ENCODE measurements at places on chromosomes 12 and 14.

GRCh38 chr14:78127961-78128360 lies 42.2 kb upstream of the NRXN3 start:
- DNase-seq: no peak

DNA sequence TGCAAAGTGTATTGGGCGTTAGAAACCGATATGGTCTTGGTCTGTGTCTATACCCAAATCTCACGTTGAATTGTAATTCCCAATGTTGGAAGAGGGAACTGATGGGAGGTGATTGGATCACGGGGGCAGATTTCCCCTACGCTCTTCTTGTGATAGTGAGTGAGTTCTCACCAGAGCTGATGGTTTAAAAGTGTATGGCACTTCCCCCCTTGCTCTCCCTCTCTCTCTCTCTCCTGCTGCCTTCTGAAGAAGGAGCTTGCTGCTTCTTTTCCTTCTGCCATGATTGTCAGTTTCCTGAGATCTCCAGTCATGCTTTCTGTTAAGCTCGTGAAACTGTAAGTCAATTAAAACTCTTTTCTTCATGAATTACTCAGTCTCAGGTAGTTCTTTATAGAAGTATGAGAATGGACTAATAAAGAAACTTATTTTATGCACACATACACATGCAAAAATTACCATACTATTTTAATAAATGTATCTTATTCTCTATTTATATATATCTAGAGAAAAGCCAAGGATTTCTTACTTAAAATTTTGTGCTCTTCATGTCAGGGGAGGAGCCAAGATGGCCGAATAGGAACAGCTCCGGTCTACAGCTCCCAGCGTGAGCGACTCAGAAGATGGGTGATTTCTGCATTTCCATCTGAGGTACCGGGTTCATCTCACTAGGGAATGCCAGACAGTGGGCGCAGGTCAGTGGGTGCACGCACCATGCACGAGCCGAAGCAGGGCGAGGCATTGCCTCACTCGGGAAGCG lies 1891.0 kb upstream of the FLRT2 start:
- DNase-seq: no peak

- no peak for DNase-seq
Observed at GRCh38 chr12:32756476-32757066, 874 bp upstream of the YARS2 start.

DNA sequence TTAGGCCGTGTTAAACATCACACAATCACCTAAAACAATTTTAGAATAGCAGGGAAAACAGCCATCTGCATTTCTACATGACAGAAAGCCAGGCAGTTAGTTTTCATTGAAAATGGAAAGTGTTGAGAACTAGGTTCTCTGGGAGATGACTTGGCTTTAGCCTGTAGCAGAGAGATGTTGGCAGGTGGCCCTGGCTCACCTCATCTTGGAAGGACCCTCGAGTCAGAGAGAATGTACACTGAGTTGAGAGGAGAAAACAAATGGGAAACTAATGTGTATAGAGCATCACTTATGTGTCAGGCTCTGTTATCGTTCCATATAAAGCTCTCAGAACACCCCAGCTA lies 51.9 kb downstream of the SUSD6 start:
- DNase-seq: no peak

- DNase-seq: no peak
Observed at GRCh38 chr12:10365696-10366405, 24.0 kb downstream of the KLRK1 start.

All from vagina (tissue), 2 donors.